Uterine smooth muscle cell (primary cell): ENCODE measurements at places on chromosomes 2 and 18. TPM values are rescaled to one million over a fixed set of nuclear protein-coding genes. Genes with fewer than 3 reads are reported as not detected.

Gene NEU2
- total RNA-seq = not detected in 2 replicates

Gene OSBPL1A
- 47.5 and 67.2 TPM in 2 replicates for total RNA-seq

Gene PROKR1
- total RNA-seq = not detected in 2 replicates

Gene HPCAL1
- total RNA-seq = 32.2 and 42.5 TPM in 2 replicates

Gene TMEM87B
- total RNA-seq = 35.0 and 44.9 TPM in 2 replicates

Gene BOK
- total RNA-seq = 10.6 and 13.6 TPM in 2 replicates

Gene PPP1R1C
- 0.25 and 2.2 TPM in 2 replicates for total RNA-seq

Gene BMP10
- total RNA-seq = not detected in 2 replicates

Gene NDC80
- 17.2 and 64.5 TPM in 2 replicates for total RNA-seq

Gene SPHKAP
- total RNA-seq = 1.2 and 4.0 TPM in 2 replicates
